Naive thymus-derived CD8-positive, alpha-beta T cell (primary cell): ENCODE measurements at places on chromosomes 7 and 10. TPM values are rescaled to one million over a fixed set of nuclear protein-coding genes. Genes with fewer than 3 reads are reported as not detected.

DNA sequence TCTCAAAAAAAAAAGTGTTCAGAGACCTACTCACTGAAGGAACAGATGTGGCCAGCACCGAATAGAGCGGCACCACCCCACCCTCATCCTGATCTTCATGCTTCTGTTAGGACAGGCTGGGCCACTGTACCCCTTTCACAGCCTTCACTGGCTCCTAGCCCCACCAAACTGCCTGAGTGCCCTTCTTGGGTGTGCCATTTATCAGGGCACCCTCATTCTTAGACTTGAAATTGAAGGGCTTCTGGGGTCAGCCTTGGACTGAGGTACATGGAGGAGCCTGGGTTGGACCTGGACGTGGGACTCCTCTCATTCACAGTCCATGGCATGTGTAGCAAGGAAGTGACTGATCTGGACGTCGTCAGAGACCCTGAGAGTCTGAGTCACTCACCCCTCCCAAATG, 190.3 kb downstream of the COBL start:
- H3K4me3 ChIP-seq: no peak overlapping the region
- DNase-seq: no peak

UCN3 gene
- not detected for polyA plus RNA-seq

MMS19 gene
- polyA plus RNA-seq: 32.4 TPM

GRCh38 chr10:94239696-94240095, 123.0 kb downstream of the NOC3L start:
- H3K4me3 ChIP-seq: no peak overlapping the region
- H3K4me1 ChIP-seq: no peaks in the 10 kb centered on the region
- no peak for DNase-seq
- H3K36me3 ChIP-seq: no peaks in the 10 kb centered on the region
- H3K27ac ChIP-seq: no peak overlapping the region

DNA sequence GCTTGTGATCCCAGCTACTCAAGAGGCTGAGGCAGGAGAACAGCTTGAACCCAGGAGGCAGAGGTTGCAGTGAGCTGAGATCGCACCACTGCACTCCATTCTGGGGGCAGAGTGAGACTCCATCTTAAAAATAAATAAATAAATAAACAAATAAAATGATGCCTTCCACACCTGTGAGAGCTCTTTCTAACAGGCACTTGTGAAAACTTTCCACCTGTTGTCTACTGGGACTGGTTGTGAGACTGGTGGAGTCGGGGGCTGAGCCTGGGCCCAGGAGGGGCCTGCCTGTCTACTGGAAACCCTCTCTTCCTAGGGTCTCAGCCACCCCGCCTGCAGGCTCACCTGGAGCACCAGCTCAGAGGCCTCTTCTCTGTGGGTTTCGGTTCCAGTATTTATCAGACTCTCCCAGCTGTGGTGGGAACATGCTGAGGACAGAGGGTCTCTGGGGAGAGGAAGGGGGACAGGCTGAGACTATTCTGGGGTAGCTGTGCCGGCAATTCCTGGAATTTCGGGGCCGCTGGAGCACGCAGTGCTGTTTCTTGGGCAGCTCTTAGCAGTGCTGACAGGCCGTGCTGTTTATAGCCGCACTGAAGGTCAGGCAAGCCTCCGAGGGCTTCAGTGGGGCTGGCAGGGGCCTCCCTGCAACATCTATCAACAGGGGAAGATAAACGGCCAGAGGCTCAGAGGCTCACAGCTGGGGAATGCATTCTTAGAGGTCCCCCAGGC, 3.8 kb downstream of the LDB3 start:
- no peaks in the 10 kb centered on the region for H3K4me1 ChIP-seq
- no peak for DNase-seq
- no peak overlapping the region for H3K27ac ChIP-seq
- H3K27me3 ChIP-seq: no peaks in the 10 kb centered on the region
- H3K4me3 ChIP-seq: no peak overlapping the region

GRCh38 chr7:388023-388960, 98.3 kb downstream of the FOXL3 start:
- H3K4me3 ChIP-seq: no peak overlapping the region
- peaks cover 6% of the 10 kb centered on the region for H3K4me1 ChIP-seq
- H3K36me3 ChIP-seq: peaks cover 10% of the 10 kb centered on the region
- no peak for DNase-seq

DNA sequence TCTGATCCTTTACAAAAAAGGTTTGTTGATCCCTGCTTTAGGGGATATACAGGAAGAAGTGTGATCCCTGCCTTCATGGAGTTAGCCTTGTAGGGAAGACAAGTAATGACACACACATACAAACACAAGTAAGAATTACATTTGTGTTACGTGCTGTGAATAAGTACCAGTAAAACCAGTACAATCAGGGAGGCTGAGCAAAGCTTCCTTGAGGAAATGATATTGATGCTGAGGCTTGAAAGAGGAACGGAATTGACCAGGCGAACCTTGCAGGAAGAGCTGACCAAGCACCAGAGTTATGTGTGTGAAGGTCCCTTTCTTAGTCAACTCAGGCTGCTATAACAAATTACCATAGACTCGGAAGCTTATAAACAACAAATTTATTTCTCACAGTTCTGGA, 83.6 kb upstream of the CACUL1 start:
- H3K4me3 ChIP-seq: no peak overlapping the region
- no peaks in the 10 kb centered on the region for H3K27me3 ChIP-seq
- H3K4me1 ChIP-seq: peaks cover 3% of the 10 kb centered on the region
- H3K27ac ChIP-seq: no peak overlapping the region
- no peak for DNase-seq
- no peaks in the 10 kb centered on the region for H3K36me3 ChIP-seq

- H3K27ac ChIP-seq: no peak overlapping the region
- H3K27me3 ChIP-seq: no peaks in the 10 kb centered on the region
- H3K36me3 ChIP-seq: peaks cover 41% of the 10 kb centered on the region
Measured at GRCh38 chr7:16684935-16685334, 39.0 kb downstream of the BZW2 start.

DNA sequence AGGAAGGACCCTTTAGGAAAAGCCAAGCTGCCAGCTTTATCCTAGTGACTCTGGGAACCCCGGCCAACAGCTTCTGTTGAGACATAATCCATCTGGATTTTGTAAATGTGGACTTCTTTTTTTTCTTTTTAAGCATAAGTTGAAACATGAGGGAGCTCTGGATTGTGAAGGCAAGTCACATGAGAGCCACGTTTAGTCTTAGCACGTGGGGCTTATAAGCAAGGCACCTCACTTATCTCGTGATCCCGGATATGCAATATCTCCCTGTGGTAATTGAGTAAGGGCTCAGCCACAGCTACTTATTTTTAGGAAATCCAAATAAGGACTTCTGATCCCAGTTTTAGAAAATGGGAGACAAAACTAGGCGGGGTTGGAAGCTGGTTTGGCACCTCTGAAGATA, 111.2 kb upstream of the PTN start:
- H3K4me3 ChIP-seq: no peak overlapping the region
- H3K27me3 ChIP-seq: peaks cover 6% of the 10 kb centered on the region
- no peak overlapping the region for H3K27ac ChIP-seq
- no peaks in the 10 kb centered on the region for H3K4me1 ChIP-seq
- no peak for DNase-seq

- no peaks in the 10 kb centered on the region for H3K27me3 ChIP-seq
- no peak overlapping the region for H3K27ac ChIP-seq
- DNase-seq: no peak
- no peak overlapping the region for H3K4me3 ChIP-seq
- H3K4me1 ChIP-seq: no peaks in the 10 kb centered on the region
- no peaks in the 10 kb centered on the region for H3K36me3 ChIP-seq
Measured at GRCh38 chr7:46360811-46361210, 439.7 kb upstream of the IGFBP3 start.

PDK4 gene
- not detected for polyA plus RNA-seq

ZFAND4 gene
- polyA plus RNA-seq: 28.9 TPM

DNA sequence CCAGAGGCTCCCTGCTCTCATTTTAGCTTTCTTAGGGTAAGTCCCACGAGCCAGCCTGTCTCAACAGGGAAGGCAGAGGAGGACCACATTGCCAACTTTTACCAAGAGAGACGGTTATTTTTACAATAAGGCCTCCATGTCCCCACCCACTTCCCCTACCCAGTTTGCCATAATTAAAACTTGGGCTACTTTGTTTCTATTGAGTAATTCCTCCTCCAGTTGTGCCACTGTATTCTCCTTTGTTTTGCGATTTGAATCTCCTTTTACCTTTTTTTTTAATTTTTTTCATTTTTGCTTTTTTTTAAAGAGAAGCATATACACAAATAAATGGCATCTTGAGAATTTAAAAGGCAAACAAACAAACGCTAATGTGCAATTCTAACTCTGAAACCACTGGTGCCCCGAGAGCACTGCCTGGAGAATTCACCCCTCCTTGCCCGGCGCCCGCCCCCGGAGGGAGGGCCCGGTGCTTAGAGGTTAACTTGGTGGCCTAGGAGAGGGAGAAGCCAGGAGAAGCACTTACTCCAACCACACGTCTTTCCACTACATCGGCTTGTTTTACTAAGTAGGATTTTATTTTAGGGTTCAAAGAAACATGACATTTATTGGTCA, 282.3 kb downstream of the USP6NL start:
- no peaks in the 10 kb centered on the region for H3K27me3 ChIP-seq
- H3K27ac ChIP-seq: peak overlapping the region; percentile 68
- H3K36me3 ChIP-seq: peaks cover 96% of the 10 kb centered on the region
- H3K4me3 ChIP-seq: peak overlapping the region; percentile 65
- no peak for DNase-seq

GLCCI1 gene
- 30.8 TPM for polyA plus RNA-seq

DNA sequence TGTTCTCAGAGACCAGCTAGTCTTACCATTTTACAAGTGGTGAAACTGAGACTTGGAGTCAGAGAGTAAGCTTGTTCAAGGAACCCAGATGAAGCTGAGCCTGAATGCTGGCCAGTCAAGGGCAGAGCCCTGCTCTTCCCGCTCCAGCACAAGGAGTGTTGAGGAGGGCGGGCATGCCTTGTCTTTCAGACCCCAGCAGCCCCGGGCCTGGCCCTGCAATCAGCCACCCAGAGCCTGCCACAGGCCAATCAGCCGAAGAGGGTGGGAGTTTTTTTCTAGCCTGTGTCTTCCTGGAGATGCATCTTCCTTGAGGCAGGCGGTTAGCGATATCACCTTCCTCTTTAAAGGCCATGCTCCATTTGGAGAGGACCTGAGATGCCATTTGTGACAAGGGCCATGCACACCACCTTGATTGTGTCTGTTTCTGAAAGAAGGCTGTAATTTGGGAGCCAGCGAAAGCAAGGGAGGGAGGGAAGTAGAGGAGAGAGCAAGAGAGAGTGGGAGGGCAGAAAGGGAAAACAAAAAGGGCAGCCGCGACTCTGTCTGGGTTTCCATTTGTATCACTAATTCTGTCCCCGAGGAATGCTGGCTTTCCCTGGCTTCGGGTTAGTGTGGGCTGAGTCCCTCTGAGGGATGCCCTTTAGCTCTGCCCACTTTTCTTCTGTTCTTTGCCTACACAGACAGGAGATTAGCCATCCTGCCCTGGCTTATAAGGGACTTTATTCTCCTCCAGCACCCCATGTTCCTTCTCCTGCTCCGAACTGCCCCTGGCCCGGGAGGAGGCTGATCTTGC, 8.0 kb downstream of the CDH23 start:
- no peaks in the 10 kb centered on the region for H3K36me3 ChIP-seq
- no peaks in the 10 kb centered on the region for H3K27me3 ChIP-seq
- no peak for DNase-seq
- no peak overlapping the region for H3K27ac ChIP-seq
- no peak overlapping the region for H3K4me3 ChIP-seq

GRCh38 chr7:99677648-99678045, 2.1 kb downstream of the CYP3A5 start:
- peaks cover 5% of the 10 kb centered on the region for H3K36me3 ChIP-seq
- H3K4me1 ChIP-seq: peaks cover 19% of the 10 kb centered on the region
- H3K27me3 ChIP-seq: no peaks in the 10 kb centered on the region
- no peak overlapping the region for H3K27ac ChIP-seq

DNA sequence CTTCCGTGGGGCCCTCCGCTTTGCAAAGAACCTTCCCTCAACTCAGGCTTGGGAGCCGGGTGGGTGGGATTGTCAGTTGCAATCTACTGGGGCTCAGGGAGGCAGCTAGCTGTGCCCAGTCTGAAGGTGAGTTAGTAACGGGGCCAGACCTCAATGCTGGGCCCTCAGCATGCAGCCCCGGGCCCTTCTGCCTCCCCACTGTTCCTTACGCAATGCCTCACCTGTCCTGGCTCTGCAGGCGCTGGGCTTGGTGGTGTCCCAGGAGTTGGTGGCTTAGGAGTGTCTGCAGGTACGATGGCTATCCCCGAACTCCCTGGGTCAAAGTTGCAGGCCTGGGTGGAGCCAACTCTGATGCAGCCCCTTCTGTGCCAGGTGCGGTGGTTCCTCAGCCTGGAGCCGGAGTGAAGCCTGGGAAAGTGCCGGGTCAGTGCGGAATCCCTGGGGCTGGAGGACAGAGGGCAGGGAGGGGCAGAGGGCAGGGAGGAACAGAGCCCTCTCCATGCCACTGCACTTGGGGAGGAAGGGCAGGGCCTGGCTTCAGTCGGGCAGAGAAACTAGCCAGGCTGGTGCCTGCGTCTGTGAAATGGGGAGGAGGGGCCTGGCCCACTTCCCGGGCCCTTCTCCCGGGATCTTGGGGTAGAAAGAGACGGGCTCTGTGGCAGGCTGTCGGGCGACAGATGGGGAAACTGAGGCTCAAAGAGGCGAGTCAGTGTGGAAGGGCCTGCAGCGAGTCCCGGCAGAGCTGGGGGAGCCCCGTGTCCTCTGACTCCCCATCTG, 15.0 kb downstream of the ELN start:
- no peak overlapping the region for H3K27ac ChIP-seq
- DNase-seq: no peak
- H3K36me3 ChIP-seq: no peaks in the 10 kb centered on the region
- H3K4me1 ChIP-seq: no peaks in the 10 kb centered on the region
- no peak overlapping the region for H3K4me3 ChIP-seq
